Right lung (tissue), 10 donors: ENCODE measurements at places on chromosomes 1 and 21. TPM values are rescaled to one million over a fixed set of nuclear protein-coding genes. Genes with fewer than 3 reads are reported as not detected.

Gene SIM2
- 1.3 TPM for polyA plus RNA-seq

GRCh38 chr1:19044471-19044870 is 88.0 kb upstream of the IFFO2 start:
- DNase-seq, result no peak

DNA sequence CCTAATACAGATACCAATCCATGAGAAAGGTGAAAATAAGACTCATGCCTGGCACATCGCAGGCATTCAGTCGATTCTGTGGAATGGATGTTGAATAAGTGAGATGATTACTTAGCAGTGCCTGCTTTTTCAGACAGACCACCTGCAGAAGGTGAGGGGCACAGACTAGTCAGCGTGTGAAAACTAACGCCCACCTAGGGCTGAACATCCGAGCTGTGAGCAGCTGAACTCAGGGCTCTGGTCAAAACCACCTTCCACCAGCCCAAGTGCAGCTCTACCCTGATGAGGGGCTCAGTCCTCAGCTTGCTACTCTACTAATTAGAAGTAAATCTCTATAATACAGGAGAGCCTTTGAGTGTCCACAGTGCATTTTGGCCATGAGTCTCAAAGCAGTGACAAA is 32.5 kb downstream of the LMX1A start:
- no peak for DNase-seq

DNA sequence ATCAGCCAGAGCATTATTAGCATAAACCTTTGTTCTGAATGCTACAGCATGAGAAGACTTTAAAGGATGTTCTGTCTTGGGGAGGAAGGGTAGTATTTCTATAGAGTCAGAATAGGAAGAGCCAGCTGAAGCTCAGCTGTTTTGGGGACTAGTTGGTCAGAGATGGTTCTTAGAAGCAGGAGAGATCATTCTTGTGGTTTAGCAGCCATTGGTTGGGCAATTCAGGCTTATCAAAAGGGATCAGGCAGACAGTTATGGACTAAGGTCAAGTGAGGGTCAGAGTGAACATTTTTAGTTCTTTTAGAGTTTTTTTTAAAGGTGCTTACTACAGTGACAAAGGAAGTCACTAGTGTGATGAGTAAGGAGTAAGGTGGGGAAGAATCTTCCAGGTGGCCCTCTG is 245.5 kb downstream of the RPS6KC1 start:
- DNase-seq, result no peak

DNA sequence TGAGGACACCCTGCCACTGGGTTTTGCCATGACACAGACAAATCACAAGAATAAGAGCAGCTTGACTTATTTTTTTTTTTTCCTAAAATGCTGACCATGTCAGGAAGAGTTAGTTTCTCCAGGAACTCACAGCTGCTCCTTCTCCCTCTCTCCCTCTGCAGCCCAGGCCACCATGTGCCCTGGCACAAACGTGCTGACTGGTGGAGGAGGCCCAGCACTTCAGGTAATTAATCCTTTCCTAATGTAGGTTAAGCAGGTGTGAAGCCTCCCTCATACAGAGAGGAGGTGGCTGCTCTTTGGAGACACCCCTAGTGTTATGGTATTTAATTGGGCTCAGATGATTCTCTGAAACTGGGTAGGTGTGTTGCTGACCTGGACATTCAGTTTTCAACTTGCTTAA is 129.8 kb upstream of the USH2A start:
- no peak for DNase-seq

DNA sequence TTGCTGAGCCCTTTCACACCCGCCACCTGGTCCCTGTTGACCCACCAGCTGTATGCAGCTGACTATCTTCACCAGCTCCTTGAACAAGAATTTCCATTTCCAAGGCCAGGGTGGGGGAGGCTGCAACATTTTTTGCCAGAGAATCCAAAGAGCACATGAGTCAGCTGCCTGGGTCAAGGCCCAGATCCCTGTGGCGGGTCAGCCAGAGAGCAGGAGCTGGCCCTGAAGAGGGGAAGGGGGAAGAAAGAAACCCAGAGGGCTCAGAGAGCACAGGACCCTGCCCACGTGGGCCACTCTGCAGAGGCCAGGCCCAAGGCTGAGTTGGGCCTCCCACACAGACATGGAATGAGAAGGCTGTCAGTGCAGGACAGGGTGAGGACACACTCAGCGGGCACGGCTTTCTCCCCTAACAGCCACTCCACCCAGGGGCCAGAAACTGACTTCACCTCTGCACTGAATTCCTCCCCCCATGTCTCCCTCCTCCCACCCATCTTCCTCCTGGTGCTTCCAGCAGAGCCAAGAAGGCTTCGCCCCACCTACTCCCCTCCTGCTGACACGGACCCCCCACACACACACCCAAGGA is 28.9 kb downstream of the S100A6 start:
- DNase-seq, result peak; percentile 89

GRCh38 chr1:228848406-228848805 is 113.1 kb downstream of the RHOU start:
- DNase-seq, result no peak

DNA sequence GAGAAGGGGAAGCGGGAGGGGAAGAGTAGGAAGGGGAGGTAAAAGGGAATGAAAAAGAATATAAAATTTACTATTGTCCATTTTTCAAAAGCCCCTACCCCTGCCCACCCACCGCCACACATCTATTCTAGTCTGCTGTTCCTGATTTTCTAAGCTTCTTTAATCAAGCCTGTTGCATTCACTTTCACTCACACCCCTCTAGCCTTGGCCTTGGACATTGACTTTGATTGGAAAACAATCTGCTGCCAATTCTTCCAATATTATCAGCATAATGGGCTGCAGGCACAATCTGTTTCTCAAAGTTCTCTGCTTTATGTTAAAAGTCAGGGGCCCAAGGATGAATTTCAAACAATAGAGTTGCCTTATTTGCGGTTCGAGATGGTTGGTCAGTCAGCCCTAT is 281.2 kb downstream of the SETD4 start:
- DNase-seq, result no peak

DNA sequence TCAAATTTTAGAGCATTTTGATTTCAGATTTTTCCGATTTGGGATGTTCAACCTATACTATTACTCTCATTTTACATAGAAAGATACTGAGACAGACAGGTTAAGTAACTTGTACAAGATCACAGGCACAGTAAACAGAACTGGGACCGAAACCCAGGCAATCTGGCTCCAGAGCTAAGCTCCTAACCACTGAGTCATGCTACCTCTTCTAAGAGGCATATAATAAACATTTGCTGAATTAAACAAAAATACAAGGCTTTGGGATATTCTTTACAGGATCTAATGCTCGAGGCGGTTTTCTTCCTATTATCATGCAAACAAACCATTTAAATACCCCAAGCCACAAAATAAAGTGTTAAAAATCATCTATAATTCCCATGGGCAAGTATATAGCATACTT is 50.3 kb downstream of the MCOLN2 start:
- no peak for DNase-seq

DNA sequence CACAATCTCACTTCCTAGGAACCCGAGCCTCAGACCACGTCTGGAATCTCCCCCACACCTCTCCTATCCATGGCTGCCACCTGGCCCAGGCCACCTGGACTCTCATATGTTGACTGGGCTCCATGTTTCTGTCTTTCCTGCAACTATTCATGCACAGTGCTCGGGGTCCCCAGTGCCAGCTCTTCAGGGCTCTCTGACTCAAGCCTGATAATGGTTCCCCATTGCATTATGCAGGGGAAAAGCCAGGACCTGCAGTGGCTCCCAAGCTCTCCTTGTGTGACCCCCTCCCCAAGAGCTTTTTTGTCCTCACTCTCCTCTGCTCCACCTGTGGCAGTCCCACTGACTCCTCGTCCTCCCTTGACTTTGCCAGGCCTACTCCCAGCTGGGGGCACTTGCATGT is 417.6 kb downstream of the NPHP4 start:
- DNase-seq, result no peak

DNA sequence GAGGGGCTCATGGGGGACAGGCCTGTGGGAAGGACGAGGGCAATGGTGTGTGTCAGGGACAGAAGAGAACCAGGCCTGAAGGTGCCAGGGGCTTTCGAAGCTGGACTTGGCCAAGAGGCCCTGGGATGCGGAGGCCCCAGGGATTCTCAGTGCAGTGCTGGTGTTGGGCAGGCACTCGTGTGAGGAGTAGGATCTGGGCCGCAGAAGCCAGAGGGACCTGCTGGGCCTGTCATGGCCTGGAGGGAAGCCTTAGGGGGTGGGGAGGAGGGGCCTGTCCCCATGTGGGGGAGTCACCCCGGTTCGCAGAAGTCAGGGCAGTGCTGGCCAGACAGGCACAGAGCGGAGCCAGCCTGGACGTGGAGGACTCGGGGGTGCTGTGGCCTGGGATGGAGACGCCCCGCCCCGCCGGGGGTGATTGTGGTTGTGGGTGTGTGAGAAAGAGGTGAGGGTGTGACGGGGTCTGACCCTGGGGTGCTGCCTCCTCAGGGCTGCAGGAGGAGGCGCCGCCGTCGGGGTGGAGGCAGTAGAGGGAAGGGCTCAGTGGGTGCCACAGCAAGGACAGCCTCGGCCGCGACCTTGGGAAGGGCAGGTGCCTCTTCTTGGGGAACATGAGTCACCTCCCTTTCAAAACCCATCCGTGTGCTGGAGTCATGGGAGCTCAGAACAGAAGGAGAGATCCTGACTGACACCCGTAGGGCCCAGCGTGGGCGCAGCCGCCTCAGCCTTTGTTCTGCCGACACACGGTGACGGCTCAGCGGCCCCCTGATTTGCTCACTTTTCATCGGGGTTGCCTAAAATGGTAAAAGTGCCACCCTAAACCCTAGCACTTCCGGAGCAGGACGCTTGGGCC is 33.9 kb downstream of the FAAP20 start:
- no peak for DNase-seq

DNA sequence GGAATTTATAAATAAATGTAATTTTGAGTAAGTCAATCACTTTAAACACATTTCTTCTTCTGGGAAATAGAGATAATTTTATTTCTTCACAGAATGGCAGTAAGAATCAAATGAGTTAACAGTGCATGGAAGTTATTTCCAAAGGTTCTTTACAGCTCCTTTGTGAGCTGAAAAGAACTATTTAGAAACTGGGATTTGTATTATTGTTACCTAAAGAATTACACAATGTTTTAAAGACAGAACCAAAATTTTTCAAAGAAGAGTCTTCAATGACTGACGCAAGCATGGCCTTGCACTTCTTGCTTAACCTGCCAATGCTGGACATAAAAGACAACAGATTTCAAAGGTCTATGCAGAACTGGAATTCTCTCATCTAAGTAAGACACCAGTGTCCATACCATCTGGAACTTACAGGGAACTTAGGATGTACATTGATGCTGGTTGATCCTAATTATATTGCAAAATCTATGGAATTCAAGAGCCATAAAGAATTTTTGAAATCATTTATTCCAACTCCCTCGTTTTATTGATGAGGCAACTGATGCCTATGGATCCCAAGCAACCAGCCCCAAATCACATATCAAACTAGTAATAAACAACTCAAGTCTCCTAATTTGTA is 2.7 kb downstream of the COLGALT2 start:
- DNase-seq, result no peak
